GM12891 (cell line): ENCODE measurements at places on chromosomes 1 and 21.

- no peak for DNase-seq
Measured at GRCh38 chr1:78045563-78045925, 222 bp upstream of the GIPC2 start.

DNA sequence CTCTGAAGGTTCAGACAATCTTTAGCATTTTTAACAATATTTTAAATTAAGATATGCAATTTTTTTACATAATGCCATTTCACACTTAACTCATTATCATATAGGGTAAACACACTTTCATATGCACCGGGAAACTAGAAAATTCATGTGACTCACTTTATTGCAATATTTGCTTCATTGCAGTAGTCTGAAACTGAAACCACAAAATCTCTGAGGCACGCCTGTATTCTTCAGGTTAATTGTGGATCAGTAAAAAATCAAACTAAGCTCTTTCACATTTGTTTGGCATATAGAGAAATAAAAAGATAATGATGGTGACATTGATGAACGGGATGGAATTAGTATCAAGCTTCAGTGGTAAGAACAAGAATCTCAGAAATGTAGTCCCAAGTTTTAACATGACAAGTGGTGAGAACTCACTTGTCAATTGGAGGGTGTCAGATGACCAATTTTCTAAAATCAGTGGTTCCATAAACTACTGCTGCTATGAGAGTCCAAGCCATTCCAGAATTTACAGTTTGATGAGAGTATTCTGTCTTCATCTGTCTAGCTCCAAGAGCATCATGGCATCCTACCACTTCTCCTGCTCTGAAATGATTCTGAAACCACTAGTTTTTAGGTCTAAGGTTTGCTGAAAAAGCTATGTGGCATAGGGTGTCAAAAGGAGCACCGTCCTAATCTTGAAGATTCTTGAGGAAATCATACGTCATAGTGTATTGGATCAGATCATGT lies 281.0 kb downstream of the PTPRC start:
- no peak for DNase-seq

DNA sequence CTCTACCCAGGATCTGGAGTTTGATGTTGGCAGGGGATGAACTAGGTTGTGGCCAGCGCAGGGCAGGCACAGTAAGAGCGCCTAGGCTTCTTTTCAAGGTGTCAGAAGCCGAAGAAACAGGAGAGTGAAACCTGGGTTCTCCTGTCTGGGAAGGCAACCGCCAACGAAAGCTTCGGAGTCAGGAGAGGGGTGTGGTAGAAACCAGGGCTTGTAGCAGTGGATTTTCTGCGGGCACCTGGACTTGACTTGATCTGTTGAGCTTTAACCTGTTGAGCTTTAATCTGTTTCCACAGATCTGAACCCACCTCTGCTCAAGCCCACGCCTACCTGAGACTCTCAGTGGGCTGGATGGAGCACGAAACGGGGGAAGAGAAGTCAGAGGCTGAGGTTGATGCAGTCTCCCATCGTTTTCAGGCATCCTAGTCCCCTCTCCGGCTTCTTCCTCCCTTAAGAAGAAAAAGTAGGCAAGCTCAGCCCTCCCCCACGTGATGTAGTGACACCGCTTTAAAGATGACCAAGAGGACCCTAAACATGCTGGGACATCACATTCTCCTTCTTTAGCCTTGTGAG lies 9.3 kb downstream of the HLX start:
- DNase-seq: no peak

DNA sequence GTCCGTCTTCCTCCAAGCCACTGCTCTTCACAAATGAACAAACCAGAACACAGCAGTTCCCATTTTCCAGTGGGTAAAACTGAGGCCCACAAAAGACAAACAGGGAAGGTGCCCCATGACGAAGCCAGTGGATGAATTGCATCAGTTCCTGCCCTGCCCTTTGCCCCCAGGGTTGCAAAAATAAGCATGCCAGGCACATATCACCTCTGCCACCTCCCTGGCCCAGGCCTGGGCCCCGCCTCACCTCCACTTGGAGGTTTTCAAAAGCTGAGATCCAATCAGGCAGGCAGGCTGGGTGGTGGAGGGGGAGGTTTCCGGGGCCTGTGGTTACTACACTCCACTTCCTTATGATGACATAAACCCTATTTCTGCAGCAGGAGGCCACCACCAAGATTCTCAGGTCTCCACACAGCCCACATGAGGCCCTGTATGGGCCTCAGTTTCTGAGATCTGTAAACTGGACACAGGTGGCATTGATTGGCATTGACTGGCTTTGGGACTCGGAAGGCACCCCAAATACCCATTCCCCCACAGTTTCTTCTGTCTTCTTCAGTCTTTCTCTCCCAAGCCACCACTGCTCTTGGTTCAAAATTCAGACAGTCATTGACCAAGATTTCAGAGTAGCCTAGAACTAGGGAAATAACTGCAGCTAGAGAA lies 4.1 kb downstream of the KIF21B start:
- peak; percentile 89 for DNase-seq

GRCh38 chr21:45823100-45823681 lies 158.4 kb upstream of the COL6A1 start:
- DNase-seq: no peak

DNA sequence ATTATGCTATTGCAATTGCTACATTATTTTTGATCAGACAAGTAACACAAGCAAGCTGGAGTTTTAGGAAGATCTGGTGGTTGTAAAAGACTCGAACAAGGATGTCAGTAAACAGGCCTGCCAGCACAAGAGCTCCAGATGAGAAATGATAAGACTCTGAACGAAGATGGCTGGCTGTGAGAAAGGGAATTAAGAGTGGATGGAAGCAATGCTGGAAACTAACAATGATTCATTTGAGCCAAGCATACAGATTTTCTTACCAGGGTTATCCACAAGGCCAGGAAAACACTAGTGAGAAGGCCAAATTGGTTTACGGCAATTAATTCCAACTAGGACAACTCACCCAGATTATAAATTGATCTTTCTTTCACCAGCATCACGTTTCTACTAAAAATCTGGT lies 54.2 kb downstream of the NRIP1 start:
- no peak for DNase-seq

DNA sequence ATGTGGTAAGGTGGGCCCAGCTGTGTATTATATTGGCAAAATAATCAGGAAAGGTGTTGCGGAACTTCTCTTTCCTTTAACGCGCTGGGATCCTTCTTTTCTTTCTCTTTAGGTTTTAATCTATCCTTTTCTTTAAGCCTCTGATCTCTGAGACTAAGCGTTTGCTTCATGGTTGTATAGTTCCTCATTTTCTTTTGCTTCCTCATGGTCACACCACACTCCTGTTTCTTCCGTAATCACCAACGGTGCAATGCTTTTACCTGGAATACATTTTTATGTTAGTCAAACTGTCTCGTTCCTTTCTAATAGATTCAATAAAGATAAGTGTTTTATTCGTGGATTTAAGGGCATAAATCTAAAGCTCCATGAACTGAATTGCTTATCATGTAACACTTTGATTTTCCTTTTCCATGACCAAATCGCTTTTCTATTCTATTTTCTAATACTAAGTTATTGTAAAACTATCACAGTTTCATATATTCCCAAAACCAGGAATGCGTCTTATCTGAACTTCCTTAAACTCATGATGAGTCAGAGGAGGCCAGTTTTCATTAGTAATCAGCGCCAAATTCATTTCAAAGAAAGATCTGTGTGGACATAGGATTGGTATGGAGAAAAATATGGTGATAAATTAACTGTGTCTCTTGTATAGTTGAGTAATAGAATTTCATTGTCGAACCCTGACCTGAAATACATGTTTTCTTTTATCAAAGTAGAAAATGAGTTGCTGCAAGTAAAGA lies 12.2 kb downstream of the SDCCAG8 start:
- no peak for DNase-seq

DNA sequence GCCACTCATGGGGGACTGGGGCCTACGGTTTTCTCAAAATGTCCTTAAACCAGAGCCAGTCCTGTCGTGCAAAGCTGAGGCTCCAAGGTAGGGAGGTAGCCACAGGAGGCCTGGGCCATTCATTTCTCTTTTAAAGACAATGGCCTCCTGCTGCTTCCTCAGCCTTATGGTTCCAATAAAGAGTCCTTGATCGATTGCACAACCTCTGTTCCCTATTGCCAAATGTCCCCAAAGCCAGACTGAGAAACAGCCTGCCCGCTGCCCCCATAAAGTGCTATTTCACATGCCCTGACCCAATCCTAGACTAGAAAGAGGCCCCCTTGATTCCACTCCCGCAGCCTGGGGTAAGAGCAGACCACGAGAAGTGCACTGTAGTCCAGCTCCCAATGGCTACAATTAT lies 166.7 kb downstream of the CLIC6 start:
- no peak for DNase-seq

GRCh38 chr1:15014516-15014915 lies 139.0 kb upstream of the TMEM51 start:
- no peak for DNase-seq

GRCh38 chr1:207032528-207033017 lies at the start of gene C1orf116:
TSS of gene C1orf116 (minus strand) at chr1:207032756. CDS start at chr1:207027598, 5,158 bp downstream.
- DNase-seq: no peak

- no peak for DNase-seq
Measured at GRCh38 chr1:19149736-19150135, 60.3 kb downstream of the UBR4 start.

GRCh38 chr1:8394456-8395321 lies 76.8 kb downstream of the SLC45A1 start:
- DNase-seq: no peak

- DNase-seq: no peak
Measured at GRCh38 chr1:247914941-247915662, 5.0 kb upstream of the OR2T8 start.

- DNase-seq: no peak
Measured at GRCh38 chr1:31609514-31610118, 7.9 kb upstream of the HCRTR1 start.

DNA sequence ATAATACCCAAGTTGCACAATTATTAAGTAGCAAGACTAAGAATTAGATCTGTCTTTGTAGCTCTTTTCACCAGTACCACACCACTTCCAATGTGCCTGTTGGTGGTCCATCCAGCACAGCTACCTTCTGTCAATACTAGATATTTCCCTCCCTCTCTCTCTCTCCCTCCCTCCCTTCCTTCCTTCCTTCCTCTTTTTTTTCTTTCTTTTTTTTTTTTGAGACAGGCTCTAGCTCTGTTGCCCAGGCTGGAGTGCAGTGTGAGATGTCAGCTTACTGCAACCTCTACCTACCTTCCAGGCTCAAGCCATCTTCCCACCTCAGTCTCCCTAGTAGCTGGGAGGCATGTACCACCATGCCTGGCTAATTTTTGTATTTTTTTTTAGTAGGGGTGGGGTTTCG lies 21.1 kb downstream of the KPNA6 start:
- no peak for DNase-seq

GRCh38 chr1:205711105-205712048 lies 31.1 kb upstream of the SLC45A3 start:
- no peak for DNase-seq
